Thyroid gland (tissue), 4 donors: ENCODE measurements at places on chromosomes 3 and 15. TPM values are rescaled to one million over a fixed set of nuclear protein-coding genes. Genes with fewer than 3 reads are reported as not detected.

- H3K27me3 ChIP-seq, result no peaks in the 10 kb centered on the region
- no peaks in the 10 kb centered on the region for H3K36me3 ChIP-seq
- no peak overlapping the region for H3K4me3 ChIP-seq
Measured at GRCh38 chr3:165466856-165467255, 270.7 kb upstream of the SLITRK3 start.

DNA sequence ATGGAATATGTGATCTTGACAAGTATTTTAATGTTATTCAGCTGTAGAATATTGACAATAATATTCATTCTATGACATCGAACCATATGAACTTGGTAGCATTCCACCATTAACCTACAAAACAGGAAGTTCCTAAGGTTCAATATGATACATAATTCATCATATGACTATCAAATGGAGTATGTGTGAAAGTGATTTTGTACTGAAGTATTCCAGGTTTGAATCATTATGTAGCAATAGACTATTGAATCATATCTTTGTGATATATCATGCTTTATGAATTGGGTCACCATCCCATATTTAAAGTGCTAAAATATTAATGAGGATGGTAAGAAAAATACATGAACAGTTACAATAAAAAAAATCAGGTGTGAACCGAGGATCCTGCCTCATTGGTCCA is 95.1 kb downstream of the TP63 start:
- H3K36me3 ChIP-seq, result no peaks in the 10 kb centered on the region
- peaks cover 3% of the 10 kb centered on the region for H3K4me1 ChIP-seq
- H3K4me3 ChIP-seq, result no peak overlapping the region
- no peak for DNase-seq
- no peaks in the 10 kb centered on the region for H3K27me3 ChIP-seq

DNA sequence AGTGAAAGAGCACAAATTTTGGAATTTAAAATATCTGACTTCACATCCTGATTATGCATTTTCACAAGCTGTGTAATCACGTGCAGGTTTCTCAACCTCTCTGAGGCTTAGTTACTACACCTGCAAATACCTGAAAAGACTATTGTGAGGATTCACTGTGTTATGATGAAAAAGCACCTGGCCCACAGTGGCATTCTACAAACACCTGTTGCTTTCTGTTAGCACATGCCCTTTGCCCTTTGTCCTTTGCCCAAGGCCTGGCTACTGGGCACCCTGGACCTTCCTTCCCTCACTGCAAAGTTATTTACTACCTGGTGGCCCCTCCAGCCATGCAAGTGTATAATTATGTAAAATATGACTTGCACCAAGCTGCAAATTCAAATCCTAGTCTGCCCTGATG is 227.5 kb downstream of the CADPS start:
- peaks cover 3% of the 10 kb centered on the region for H3K4me1 ChIP-seq
- no peak overlapping the region for H3K27ac ChIP-seq
- H3K36me3 ChIP-seq, result no peaks in the 10 kb centered on the region
- no peak overlapping the region for H3K4me3 ChIP-seq
- no peak for DNase-seq

- peaks cover 17% of the 10 kb centered on the region for H3K4me1 ChIP-seq
- H3K36me3 ChIP-seq, result no peaks in the 10 kb centered on the region
- no peak overlapping the region for H3K27ac ChIP-seq
- no peaks in the 10 kb centered on the region for H3K27me3 ChIP-seq
- no peak overlapping the region for H3K4me3 ChIP-seq
- DNase-seq, result peak; percentile 68
Measured at GRCh38 chr3:171944118-171945016, 95.0 kb upstream of the FNDC3B start.

The CTXN2 gene
- not detected for total RNA-seq

DNA sequence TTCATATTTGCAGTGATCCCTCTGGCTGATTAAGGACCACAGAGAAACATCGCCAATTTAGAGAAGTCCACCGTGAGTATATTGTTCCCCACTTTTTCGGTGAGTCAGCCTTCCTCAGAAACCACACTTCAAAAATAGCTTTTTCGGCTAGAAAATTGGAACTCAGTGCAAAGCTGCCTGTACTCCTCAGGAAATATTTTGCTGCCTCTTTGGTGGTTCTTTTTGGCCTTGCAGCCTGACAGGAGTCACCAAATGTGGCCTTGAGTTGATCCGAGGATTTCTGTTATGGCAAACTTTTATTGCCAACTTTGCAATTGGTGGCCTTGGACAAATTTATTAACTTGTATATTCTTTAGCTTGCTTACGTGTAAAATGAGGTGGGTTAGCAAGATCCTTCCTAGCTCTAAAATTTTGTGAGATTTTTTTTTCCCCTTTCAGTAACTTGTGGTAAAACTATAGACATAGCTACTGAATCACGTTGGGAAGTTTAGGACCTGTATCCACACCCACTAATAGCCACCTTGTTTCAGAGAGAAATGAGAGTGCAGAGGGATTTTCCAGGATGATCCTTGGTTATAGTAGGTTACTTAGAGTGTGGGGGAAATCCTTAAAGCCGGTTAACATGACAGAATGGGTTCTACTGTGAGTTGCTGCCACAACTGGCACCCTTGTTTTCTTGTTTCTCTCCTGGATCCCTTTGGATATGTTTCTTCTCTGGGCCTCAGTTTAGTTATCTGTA is 9.9 kb downstream of the ARL6IP5 start:
- H3K4me1 ChIP-seq, result peaks cover 68% of the 10 kb centered on the region
- H3K27ac ChIP-seq, result peak overlapping the region; percentile 35
- no peak overlapping the region for H3K4me3 ChIP-seq

DNA sequence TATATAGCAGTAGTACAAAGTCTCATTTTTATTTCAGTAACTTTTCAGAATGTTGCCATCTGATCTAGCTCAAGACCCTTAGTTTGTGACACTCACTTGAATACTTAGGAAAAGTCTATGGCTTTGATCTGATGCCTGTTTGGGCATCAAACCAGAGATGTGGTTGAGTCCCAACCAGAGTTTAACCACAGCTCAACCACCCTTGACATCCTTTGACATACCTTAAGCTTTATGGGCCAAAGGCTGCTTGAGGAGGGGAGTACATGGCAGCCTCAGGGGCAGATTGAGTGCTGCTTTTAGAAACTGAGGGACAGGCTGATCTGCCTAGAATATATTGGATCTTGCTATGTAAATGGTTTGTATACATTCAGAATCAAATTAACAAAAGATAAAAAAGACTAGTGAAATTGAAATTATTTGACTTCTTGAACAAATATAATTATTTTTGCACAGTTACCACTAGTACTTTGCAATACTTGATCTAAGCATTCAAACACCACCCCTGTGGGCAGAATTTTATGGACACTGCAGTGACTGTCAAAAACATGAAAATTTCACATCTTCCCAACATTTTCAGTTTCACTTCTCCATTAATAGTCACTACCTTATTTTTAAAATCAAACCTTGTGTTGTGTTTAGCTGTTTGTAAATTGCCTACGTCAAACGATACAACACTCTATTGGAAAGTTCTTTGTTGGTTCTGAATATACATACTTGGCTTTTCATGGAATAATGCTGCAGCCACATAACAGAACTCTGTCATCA is 199.8 kb downstream of the UBE2E2 start:
- no peak overlapping the region for H3K27ac ChIP-seq
- no peak for DNase-seq
- H3K4me3 ChIP-seq, result no peak overlapping the region
- no peaks in the 10 kb centered on the region for H3K4me1 ChIP-seq

DNA sequence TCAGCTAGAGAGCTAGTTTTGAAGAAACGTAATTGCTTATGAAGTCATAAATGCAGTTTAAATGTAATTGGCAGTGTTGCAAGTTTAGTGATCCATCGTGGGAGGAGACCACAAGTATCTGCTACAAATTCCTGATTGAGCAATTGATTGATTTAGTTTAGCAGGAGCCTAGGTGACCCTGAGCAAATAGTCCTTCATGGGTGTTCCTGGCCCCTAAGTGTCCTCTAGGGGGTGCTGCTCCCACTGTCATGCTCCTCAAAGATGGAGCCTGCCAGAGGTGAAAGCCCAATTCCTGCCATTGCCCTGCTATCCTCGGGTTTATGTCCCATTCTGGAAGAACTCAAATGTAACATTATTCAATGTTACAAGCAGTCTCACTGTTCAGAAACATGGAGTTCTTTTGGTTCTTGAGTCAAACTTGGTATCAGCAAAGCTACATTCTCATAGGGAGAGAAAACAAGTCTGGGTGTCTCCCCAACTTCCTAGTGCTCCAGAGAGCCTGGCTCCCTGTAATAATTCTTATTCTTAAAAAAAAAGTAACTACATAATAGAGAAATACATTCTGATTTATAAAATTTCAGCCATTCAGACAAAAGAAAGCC is 29.8 kb upstream of the SENP5 start:
- H3K27me3 ChIP-seq, result no peaks in the 10 kb centered on the region
- H3K4me1 ChIP-seq, result no peaks in the 10 kb centered on the region
- H3K36me3 ChIP-seq, result no peaks in the 10 kb centered on the region
- H3K4me3 ChIP-seq, result no peak overlapping the region
